NCI-H2227 treated with DMSO at 0.1 percent for 48 hours (cell line): ENCODE measurements at places on chromosomes 13 and 19.
A peak's percentile ranks its signal among the peaks of the same experiment; 100 is the strongest.

DNA sequence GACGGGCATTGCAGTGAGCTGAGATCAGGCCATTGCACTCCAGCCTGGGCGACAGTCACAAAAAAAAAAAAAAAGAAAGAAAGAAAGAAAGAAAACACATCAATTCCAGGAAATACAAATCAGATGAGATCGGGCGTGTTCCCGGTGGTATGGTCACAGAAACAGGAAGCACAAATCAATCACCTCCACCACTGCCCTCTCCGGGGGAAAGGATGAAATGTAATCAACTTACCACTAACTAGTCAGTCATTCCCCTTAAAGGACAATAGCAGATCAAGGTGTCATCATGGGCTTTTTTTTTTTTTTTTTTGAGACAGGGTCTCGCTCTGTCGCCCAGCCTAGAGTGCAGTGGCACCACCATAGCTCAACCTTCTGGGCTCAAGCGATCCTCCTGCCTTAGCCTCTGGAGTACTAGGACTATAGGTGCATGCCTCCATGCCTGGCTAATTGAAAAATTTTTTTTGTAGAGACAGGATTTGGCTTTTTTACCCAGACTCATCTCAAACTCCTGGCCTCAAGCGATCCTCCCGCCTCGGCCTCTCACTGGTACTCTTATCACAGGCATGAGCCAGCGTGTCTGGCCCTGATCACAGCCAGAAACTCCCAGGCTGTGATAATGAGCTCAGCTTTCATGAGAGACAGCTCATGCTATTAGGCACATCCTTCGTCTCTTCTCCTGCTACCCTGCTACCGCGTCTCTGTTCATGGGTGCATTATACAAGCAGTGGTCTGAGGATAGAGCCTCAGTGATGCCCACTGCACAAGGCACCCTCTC is 6.8 kb upstream of the DPRX start:
- no peak for DNase-seq

GRCh38 chr13:80577926-80578670 is 237.2 kb upstream of the SPRY2 start:
- DNase-seq = no peak

GRCh38 chr13:42786715-42787114 is 5.3 kb downstream of the FAM216B start:
- no peak for DNase-seq

DNA sequence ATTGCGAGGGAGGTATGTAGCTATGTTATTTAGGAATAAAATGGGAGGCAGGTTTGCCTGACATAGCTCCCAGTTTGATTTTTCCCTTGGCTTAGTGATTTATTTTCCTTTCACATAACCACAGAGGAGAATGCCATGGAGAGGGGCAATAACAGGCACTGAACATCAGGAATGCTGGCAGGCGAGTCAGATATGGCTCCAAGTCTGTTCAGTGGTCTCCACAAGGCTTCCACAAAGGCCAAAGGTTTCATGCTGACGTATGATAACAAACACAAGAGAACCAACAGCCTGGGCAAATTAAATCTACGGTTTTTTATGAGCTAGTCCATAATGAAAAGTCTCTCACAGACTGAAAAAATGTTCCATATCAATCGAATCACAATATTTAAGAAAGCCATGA is 66.7 kb downstream of the SUCLA2 start:
- DNase-seq = no peak

DNA sequence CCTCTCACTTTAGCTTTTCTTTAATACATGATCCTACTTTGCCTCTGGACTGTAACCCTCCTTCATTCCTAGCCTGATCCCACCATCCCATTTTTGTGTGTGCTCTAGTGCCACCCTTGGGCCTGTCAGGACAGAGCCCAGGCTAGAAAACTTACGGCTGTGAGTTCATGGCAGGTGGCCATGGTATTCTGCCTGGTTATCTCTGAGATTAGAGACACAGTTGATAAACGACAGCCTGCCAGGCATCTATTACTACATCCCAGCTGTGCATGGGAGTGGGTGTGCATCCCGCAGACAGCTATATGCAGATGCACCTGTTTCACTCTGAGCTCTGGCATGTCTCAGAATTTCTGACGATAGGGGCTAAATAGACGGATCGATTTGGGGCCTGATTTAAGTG is 110.9 kb downstream of the HS6ST3 start:
- DNase-seq = no peak

DNA sequence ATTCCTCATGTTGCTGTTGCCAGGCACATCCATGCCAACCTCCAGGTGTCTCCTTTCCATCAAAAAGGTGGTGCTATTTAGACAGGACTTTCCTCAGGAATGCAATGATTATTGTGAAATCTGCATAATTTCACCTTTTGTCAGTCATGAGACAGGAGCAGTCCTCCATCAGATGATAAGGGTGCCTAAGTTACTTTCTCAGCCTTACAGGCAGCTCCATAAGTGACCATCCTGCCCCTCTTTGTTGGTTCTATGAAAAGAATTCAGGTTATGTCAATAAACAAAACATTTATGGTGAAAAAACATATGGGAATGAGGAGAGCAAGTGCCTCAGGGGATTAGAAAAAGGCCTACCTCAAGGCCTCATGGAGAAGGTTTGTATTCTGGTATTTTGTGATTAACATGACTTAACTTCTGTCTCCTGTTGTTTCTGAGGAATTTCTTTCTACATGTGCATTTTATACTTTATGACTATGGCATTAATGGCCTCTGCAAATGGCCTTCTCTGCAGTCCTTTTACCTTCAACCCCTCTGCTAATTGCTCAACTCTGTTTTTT is 110.3 kb upstream of the DIAPH3 start:
- no peak for DNase-seq

DNA sequence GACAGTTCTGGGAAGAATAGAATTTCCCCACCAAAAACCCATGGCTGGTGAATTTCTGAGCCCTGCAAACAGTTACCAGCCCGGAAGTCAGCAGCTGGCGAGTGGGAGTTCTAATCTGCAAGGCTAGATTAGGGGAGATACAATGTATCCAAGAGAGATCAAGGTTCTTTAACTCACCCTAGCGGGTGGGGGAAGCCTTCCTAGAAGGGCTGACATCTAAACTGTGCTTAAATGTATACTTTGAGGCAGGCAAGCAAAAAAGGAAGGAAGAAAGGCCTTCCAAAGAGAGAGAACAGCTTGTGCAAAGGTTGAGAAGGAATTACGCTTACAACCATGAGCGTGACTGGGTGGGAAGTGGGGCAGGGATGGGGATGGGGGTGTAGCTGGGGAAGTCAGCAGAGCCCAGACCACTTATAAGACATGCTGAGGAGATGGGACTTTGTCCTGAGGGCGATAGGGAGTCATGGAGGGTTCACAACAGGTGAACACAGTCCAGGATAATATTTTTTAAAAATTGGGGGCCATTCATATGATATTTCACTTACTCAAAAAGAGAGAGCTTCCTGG is 20.8 kb upstream of the ZNRF4 start:
- no peak for DNase-seq

GRCh38 chr13:24458736-24459135 is 53.8 kb downstream of the PARP4 start:
- no peak for DNase-seq

- DNase-seq = peak; percentile 99
These were observed at the start of gene ZNF324 for GRCh38 chr19:58466760-58467589. TSS of gene ZNF324 (plus strand) at chr19:58467080. CDS start at chr19:58469186, 2,106 bp downstream.

GRCh38 chr13:79423801-79424642 is 18.0 kb upstream of the RBM26 start:
- peak; percentile 14 for DNase-seq

DNA sequence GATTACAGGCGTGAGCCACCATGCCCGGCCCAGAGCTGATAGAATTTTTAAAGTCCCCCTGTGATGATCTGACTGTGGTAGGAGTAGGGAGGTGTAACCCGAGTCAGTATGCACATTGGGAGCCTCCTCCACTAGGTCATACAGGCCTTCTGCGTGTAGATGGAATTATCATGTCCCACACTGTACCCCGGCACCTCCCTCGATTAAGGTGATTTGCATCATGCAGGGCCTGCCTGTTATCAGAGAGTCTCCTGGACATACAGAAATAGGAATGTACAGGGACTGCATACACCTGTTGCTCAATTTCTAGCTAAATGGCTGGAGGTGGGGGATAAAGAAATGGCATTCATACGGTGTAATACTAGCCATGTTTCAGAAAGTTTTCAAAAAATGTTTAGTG is 922 bp upstream of the ERVK3-1 start:
- DNase-seq = no peak

GRCh38 chr19:33231511-33231910 is 5.9 kb upstream of the SLC7A10 start:
- no peak for DNase-seq

GRCh38 chr19:42594617-42595489 is at the start of gene CEACAM8:
TSS of gene CEACAM8 (minus strand) at chr19:42594924. CDS start at chr19:42594828, 96 bp downstream.
- no peak for DNase-seq

- DNase-seq = peak; percentile 83
These were observed 449.5 kb downstream of the LIG4 start for GRCh38 chr13:107765724-107766401.

GRCh38 chr13:49086722-49087121 is 111.0 kb downstream of the FNDC3A start:
- DNase-seq = no peak

DNA sequence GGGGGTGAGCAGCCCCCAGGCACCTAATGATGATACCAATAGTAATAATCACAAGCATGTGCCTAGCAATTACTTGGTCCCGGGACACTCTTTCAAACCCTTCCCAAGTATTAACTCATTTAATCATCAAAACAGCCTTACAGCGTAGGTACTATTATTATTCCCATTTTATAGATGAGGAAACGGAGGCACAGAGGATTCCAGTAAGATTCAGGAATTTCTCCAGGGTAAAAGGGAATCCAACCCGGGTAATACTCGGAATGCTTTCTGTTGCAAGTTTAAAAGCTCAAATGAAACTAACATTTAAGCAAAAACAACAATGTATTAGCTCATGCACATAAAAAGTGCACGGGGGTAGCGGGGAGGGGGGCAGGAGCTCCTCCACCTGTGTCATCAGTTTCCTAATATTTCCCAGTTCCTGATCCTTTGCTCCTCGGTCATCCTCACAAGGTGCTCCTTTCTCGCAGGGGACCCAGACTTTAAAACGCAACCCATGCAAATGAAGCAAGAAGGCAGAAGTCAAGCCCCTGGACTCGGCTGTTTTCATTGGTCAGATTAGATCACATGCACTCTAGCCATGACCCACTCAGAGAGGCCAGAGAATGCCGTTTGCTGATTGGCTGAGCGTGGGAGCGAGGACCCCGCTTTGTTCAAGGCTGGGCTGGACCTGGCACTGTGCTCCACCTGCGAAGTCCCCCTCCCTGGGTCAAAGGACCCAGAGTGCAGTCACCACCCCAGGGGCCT is 38.3 kb upstream of the C19orf12 start:
- no peak for DNase-seq

GRCh38 chr19:3193256-3194105 is 7.8 kb downstream of the NCLN start:
- DNase-seq = no peak

DNA sequence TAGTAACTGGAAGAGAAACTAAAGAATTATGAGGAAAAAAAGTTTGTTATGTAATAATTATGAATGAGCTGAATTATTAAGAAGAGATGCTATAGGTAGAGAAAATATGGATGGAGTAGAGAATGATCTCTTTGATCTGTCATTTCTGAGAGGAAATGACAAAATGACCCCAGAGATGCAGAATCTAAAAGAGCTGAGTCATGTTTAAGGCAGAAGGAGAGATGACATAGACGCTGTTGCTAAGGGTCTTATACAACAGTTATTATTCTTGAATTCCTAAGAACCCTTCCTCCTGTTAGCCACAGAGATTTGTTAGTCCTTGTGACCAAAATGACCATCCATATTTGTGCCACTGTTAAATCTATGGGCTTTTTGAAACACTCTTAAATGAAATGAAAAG is 58.3 kb upstream of the FREM2 start:
- no peak for DNase-seq

DNA sequence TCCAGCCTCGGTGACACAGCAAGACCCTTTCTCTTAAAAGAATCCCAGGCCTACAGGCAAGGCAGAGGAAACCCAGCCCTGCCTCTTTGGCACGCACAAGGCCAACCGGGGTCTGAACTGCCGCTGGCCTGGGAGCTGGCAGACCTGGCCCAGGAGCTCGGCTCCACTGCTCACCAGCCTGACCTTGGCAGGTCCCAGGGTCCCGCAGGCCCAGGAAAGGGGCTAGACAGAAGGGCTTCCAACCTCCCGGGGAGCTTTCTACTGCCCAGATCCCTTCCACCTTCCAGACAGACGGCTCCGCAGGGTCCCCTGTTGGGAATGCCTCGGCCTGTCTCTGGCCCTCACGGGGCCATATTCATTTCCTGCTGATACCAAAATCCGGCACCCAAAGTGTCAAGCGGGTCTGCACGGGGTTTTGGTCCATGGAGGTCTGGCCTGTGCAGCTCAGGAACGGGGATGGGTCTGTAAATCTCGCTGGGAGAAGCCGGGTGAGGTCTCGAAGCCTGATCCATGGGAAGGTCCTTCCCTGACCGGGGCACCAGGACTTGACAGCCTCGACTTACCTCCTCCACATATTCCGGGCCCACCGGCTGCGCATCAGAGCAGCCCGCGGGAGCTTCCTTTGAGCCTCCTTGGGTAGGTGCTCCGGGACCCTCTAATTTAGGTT is 36.6 kb upstream of the MATK start:
- no peak for DNase-seq

GRCh38 chr19:35021016-35021415 is 9.3 kb upstream of the SCN1B start:
- no peak for DNase-seq

- DNase-seq = peak; percentile 67
These were observed 40.5 kb downstream of the MAU2 start for GRCh38 chr19:19361075-19361594.

DNA sequence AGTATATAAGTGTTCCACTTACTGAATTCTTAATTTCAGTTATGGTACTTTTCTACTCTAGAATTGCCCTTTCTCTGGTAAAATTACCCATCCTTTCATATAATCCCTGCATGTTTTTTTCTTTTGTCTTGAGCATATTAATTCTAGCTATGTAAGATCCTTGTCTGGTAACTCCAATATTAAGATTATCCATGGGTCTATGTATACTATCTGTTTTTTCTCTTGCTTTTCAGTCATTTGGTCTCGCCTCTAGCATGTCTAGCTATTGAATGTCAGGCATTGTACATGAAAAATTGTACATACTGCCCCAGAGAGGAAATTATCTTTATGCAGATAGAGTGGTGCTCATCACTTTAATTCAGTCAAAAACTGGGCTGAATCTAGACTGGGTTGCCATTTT is 50.4 kb upstream of the CALM3 start:
- no peak for DNase-seq

DNA sequence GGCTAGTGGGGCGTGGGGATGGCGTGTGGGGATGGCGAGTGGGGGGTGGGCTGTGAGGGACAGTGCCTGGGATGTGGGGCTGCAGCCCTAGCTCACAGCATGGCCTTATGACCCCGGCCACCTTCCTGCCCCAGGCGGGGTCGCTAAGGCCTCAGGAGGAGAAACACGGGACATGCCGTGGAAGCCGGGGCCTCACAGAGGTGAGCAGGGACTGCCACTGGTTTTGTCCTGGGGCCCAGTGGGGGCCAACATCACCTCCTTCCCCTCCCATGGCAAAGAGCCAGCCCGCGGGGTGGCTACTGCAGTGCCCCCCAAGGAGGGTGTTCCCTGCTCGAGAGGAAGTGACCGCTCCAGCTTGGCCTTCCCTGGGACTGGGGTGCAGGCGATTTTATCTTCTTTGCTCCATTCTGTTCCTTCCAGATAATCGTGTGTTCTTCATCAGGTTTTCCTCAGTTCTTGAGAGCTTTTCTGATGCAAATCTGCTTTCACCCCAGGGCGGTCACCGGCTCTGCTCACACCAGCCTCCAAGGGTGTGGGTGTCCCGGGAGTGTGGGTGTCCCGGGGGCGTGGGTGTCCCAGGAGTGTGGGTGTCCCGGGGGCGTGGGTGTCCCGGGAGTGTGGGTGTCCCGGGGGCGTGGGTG is 1.2 kb downstream of the F7 start:
- DNase-seq = no peak
